ENCODE measurements at places on chromosomes 2 and 18.
A peak's percentile ranks its signal among the peaks of the same experiment; 100 is the strongest.

- no peak for DNase-seq
Observed at GRCh38 chr2:171895786-171896185, 1.7 kb upstream of the SLC25A12 start.

DNA sequence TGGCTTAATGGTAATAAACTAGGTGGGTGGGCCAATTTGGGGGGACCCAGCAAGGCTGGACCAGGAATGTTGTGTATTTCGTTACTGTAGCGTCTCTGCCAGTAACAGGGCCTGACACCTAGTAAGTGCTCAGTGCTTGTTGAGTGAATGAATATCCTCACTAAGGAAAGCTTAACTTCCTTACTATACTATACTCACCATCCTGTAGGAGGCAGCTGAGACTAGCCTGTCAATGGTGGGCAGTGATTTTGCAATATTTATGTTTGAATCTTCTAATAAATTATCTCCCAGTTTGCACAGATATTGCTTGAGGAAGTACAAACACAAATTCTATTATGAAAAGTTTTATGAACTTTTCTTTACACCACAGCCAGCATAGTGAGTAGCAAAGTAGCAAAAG, 370.7 kb upstream of the SYT4 start:
- no peak for DNase-seq

- DNase-seq, result peak; percentile 73
Observed at GRCh38 chr2:33475224-33476130, 972 bp upstream of the RASGRP3 start.

GRCh38 chr2:151024696-151025251, 236.9 kb downstream of the RBM43 start:
- DNase-seq, result no peak

GRCh38 chr2:174692256-174692919, 71.9 kb downstream of the CHRNA1 start:
- DNase-seq, result no peak

DNA sequence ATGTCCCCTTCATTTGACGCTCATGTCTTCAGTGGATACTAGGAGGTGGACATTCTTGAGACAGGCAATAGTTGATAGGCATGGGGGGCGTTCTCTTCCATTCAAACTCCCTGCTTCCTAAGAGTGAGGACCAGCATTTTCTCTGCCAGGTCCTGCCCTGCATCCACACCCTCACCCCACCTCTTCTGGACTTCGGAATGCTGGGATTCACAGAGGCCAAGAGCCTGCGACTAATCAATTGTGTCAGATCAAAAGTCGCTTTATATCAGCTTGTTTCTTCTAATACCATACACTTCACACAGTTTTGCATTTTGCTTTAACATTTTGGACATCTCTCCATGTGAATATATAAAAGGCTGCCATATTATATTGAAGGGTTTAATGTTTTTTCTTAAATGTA, 210.7 kb downstream of the CCDC102B start:
- no peak for DNase-seq

- DNase-seq, result no peak
Observed at GRCh38 chr18:73621091-73621490, 526.5 kb downstream of the FBXO15 start.

GRCh38 chr2:134714228-134714627, 4.6 kb downstream of the TMEM163 start:
- DNase-seq, result no peak

DNA sequence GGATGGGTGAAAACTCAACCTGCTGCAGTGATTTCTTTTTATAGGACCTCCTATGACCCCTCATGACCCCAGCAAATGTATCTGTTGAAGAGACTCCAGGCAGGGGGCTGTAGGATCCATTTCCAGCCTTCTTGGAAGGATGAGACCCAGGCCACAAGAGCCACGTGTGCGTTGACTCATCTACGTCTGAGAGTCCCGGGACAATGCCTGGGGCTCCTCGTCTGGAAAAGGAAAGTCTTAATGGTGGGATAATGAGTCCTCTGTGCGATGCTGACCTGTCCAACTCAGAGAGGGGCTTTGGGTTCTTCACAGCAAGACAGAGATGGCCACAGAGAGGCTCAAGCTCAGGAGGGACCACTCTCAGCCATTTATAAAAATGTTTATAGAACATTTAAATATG, 80.8 kb downstream of the SMIM21 start:
- no peak for DNase-seq

DNA sequence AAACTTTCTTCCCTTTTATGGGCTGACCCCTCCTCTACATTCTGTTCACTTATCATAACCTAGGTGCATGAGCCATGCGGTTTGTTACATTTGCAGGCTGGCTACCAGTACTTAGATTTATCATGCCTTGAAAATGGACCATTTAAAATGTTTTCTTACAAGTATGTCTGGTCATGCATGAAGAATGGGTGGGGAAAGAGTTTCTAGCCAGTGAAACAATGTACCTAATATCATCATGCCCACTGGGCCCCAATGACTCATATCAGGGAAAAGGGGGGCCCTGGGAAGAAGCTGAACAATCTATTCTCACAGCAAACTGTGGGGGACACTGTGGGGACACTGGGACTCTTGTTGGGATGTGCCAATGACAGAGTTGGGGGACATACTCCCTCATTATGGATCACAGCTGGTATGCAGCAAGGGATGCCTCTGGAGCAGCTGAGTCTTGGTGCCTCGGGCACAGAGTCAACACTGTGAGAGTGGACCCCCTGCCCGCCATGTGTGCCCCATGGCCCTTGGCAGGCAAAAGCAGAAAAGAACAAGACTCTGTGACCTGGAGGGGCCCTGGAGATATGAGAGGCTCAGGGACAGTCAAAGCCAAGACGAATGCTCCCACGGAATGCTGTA, 156.3 kb downstream of the ZNF516 start:
- DNase-seq, result no peak

DNA sequence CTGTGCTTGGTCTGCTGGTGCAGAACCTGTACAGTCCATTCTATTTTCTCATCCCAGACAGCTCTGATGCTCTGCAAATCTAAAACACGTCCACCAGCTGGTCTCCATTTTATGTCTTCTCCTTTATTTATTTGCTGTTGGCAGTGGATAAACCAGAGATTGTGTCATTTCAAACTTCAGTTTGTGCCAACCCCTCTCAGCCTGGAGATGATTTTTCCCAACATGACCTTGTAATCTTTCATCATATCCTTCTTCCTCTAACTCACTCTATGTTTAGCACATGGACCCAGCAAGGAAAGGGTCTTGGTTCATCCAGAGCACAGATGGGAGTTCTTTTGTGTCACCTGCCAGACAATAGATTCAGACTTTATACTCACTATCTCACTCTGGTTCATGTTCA, 273.2 kb downstream of the MTX2 start:
- no peak for DNase-seq

- DNase-seq, result peak; percentile 62
Observed at GRCh38 chr2:146661473-146662096, 1183.2 kb upstream of the ACVR2A start.

Measured in NCI-H2171 (cell line).